ENCODE measurements at places on chromosomes 13 and 19. TPM values are rescaled to one million over a fixed set of nuclear protein-coding genes. Genes with fewer than 3 reads are reported as not detected.

ZNF880 gene
- total RNA-seq = 12.5 TPM

FCAR gene
- total RNA-seq = not detected

OR7A5 gene
- total RNA-seq = not detected

CYP4F8 gene
- not detected for total RNA-seq

CCDC122 gene
- total RNA-seq = 2.1 TPM

All from activated CD8-positive, alpha-beta memory T cell treated with anti-CD3 and anti-CD28 coated beads for 36 hours (primary cell).